ENCODE measurements at places on chromosomes 5 and 9. TPM values are rescaled to one million over a fixed set of nuclear protein-coding genes. Genes with fewer than 3 reads are reported as not detected.

KCNIP1 gene
- 0.16 TPM for total RNA-seq

SV2C gene
- 0.44 TPM for total RNA-seq

NUP188 gene
- 15.9 TPM for total RNA-seq

MCC gene
- 31.6 TPM for total RNA-seq

MCCC2 gene
- 154 TPM for total RNA-seq

RAB14 gene
- total RNA-seq: 51.3 TPM

PPP3R2 gene
- not detected for total RNA-seq

CKMT2 gene
- total RNA-seq: 1,824 TPM

PNPLA7 gene
- 9.0 TPM for total RNA-seq

OGN gene
- 19.2 TPM for total RNA-seq

CCDC180 gene
- 2.4 TPM for total RNA-seq

SOX30 gene
- 0.08 TPM for total RNA-seq

ARL15 gene
- 18.2 TPM for total RNA-seq

PFDN1 gene
- 68.7 TPM for total RNA-seq

PCDHA10 gene
- total RNA-seq: 0.05 TPM

GALNT12 gene
- total RNA-seq: 0.55 TPM

SARDH gene
- total RNA-seq: 0.63 TPM

C5orf58 gene
- total RNA-seq: 1.0 TPM

SLC4A9 gene
- total RNA-seq: 0.44 TPM

Data from left ventricle myocardium inferior (tissue), 1 donor.